ENCODE measurements at places on chromosomes 2 and 18. TPM values are rescaled to one million over a fixed set of nuclear protein-coding genes. Genes with fewer than 3 reads are reported as not detected.

DNA sequence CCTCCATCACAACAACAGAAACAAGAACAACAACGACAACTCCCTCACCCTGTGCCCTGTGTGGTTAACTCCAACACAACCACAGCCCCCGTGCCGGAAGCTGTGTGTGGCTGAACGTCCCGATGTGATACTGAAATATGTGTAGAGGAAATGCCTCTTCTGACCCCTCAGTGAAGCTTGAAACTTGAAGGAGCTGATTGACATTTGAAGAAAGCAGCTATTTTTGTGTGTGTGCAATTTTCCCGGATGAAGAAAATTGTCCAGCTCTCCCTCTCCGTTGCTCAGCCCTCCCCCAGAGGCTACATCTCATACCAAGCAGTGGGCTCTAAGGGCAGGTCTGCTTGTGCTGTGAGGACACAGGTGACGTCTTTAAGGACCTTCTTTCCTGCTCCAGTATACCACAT, 173.8 kb downstream of the ICOS start:
- DNase-seq, result peak; percentile 79

The SPATA3 gene
- polyA plus RNA-seq, result not detected

DNA sequence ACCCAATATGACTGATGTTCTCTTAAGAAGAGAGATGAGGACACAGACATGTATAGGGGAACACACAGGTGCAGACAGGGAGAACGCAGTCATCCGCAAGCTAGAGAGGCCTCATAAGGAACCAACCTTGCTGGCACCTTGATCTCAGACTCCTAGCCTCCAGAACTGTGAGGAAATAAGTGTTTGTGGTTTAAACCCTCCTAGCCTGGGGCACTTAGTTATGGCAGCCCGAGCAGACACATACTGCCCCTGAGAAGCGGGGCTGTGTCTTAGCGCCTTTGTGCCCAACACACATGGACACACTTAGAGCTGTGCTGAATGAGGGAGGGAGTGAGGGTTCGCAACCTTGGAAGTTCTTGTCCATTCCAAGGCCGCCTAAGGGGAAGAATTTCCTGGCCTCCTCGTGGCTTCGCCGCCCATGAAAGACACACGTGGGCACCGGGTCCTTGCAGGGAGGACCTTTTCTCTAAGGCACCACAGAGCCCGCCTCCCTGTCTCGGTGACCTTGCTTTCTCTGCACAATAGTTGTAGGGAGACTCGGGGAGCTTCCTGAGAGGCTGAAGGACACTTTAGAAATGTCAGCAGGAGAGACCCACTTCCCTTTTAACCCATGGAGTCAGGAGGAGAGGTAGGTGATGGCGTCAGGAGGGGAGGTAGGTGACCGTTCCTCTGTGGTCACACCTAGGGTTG, 224.5 kb upstream of the HDAC4 start:
- no peak for DNase-seq

The SATB2 gene
- 0.50 TPM for polyA plus RNA-seq

DNA sequence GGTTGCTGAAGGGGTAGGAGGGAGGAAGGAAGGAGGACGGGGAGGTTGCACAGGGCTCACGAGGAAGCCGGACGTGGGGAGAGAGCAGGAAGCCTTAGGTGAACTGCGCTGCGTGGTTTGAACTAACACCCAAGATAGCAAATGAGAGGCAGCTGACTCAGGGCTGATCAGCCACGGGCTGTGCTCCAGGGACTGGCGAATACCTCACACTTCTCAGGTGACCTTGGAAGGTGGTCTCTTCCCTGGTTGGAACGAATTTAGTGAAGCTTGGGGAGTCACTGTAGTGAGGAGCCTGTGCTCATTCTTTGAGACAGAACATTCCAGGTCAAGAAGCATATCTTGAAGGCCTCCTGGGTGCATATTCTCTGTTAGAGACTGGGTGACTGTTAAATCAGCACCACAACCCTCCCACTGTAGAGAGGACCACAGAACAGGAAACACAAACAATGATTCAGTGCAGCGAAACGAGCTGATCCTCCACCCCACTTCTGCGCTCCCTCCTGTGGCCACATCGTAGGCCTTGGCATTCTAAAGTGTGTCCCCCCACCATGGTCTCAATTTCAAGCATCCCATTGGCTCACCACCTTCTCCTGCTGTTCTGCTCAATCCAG, 33.8 kb downstream of the TOGARAM2 start:
- DNase-seq, result peak; percentile 90

GRCh38 chr2:159129269-159129668, 157.2 kb downstream of the WDSUB1 start:
- no peak for DNase-seq

The SCG2 gene
- 0.13 TPM for polyA plus RNA-seq

The DUSP2 gene
- 47.6 TPM for polyA plus RNA-seq

DNA sequence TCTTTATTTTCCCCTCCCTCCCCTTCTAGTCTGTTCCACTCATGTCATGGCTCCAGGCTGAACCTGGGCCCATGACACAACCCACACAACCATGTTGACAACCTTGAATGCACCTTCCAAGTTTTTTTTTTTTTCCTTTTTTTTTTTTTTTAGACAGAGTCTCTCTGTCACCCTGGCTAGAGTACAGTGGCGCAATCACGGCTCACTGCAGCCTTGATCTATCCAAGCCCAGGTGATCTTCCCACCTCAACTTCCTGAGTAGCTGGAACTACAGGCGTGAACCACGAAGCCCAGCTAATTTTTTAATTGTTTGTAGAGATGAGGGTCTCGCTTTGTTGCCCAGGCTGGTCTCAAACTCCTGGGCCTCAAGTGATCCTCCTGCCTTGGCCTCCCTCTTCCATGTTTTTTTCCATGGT, 21.9 kb upstream of the ROCK2 start:
- DNase-seq, result no peak

DNA sequence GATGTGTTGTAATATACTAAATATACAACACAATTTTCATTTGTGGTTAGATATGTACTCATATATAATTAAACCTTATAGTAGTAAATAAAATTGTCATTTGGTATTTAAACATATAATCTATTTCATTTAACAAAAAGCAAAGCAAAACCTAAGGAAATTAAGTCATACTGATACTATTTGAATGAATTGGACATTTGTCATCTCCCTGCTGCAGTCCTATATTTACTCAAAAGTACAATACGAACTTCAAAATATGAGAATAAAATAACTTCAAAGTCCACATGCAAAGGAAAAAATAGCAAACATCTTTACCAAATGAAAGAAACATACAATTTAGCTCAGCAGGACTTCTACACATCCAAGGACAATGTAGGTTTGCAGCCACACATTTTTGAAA, 11.8 kb upstream of the HAT1 start:
- DNase-seq, result no peak

The CNNM4 gene
- polyA plus RNA-seq, result 3.3 TPM

The PAIP2B gene
- polyA plus RNA-seq, result 1.4 TPM

The DNAJC5G gene
- not detected for polyA plus RNA-seq

The RFTN2 gene
- 0.93 TPM for polyA plus RNA-seq

DNA sequence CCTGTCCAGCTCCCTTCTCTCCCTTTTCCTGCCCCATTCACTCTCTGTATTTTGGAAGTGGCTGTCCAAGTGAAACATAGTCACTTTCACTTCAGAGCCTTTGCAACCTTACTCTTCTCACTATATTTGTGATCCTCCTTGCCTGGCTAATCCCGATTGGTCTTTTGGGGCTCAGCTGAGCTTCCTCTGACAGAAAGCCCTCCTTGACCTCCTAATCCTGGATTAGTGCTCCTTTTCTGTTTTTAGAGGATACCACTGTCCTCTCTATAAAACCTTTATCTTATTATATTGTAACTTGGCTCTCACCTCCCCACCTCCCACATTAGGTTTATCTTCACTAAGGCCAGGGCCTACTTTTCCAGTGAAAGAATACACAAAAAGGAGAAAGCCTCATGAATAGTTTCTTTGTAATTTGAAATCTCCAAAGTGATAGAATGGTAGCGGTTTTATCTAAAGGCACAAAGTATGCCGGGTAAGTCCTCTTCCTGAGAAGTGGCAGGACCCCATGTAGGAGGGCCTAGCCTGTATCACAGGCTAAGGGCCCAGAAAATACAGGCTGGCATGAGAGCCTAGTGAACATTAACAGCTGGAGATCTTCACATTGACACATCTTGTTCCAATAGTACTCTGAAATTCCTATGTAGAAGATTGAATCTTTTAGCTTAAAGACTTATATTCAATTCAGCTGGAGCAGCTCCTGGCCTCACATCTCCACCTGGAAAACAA, 83.1 kb upstream of the GAREM1 start:
- DNase-seq, result no peak

DNA sequence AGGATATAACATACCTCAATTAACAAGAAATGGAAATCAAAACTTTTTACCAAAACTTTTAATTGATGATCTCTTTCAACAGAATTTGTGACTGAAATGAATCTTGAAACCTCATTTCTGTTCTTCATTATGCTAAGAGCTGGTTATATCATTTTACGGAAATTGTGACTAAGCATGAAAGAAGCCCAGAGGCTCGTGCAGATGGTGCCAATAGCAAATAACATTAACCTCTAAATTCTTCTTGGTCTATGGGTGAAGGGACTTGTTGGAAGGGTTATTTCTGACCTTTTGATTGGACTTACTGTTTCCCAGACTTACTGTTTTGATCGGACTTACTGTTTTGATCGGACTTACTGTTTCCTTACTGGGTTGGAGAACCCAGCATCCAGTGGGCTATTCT, 435.6 kb downstream of the TDRD15 start:
- no peak for DNase-seq

DNA sequence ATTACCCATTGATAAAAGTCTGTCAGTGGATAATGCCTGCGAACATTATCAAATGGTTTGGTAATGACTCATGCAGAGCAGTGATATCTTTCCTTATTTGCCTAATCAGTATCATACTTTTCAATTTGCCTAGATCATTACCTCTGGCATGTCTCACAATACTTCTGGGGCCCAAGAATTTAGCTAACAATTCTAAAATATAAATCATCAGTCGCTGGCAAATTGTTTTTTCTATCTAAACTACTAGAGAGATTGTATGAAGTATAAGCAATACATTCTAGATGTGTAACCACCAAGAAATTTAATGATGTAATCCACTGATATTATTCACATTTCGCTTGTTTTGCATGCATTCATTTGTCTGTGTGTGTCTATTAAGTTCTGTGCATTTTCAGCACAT, 191.2 kb upstream of the CDH19 start:
- DNase-seq, result no peak

DNA sequence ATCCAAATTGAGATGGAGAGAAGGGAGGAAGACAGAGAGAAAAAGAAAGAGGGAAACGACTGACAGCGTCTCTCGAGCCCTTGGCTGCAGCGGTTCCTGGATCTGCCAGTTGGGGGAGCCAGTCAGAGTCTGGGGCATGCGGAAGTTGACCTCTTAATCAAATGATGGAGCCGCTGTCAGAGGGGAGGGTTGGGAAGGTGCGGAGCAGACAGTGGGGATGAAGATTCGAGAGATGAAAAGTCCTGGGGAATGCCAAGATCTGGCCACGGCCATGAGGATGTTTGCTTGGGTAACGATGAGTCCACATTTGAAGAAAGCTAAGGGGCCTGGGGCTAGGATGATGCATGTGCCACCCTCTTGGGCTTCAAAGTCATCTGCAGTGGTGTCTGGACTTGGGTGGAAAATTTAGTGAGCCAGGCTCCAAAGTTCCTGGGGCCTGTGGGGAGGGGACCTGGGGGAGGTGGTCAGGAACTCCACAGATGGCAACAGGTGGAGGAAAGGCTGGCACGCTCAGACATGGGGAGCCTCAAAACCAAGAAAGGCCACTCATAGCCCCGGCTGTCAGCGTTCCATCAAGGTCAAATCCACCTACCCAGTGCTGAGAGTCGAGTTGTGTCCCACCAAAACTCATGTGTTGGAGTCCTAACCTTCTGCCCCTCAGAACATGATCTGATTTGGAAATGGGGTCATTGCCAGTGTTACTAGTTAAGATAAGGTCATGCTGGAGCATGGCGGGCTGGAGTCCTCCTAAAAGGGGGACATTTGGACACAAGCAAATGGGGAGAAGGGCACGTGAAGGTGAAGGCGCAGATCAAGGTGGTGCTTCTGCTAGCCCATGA, 200.1 kb downstream of the NDUFA10 start:
- peak; percentile 46 for DNase-seq

GRCh38 chr2:101036562-101036961, 34.5 kb downstream of the RPL31 start:
- DNase-seq, result no peak

DNA sequence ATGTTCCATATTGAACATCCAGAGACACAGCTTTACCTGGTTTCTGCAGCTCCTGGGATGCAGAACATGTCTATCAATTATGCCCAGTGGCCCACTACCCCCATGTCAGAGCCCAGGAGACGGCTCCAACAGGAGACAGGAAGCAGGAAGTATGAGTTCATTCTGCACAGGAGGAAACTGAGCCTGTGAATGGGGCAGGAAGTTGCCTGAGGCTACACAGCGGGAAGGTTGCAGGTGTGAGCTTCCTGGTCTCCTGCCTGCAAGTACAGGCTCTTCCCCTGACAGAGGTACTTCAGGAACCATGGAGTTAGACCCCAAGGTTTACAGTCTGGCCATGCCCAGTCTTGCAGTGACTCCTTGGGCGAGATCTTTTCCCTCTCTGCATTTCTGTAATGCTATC, 2.8 kb upstream of the BOK start:
- no peak for DNase-seq

The KCNG2 gene
- polyA plus RNA-seq, result 0.38 TPM

DNA sequence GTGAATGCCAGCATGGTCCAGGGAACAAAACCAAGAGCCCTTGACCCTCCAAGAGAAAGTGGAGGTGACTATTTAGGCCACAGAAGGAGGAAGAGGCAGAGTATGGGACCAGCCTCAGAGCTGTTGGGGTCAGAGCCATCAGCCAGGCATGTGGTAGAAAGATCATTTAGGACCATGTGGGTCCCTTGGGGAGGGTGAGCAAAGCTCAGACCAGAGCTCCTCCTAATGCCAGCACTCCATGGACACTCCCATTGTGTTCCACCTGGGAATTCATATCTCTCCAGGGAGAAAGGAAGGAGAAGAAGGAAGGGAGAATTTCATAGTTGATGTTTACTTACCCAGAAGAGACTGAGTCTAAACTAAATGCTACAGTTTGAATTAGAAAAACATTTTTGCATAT, 73.2 kb downstream of the CYBRD1 start:
- no peak for DNase-seq

The KCNJ13 gene
- polyA plus RNA-seq, result 0.08 TPM

The SERPINB12 gene
- not detected for polyA plus RNA-seq

- no peak for DNase-seq
These were observed 75.6 kb upstream of the ID2 start for GRCh38 chr2:8606226-8606625.

The BOLL gene
- polyA plus RNA-seq, result not detected

- DNase-seq, result no peak
These were observed 127.5 kb upstream of the TNP1 start for GRCh38 chr2:216987252-216987821.

DNA sequence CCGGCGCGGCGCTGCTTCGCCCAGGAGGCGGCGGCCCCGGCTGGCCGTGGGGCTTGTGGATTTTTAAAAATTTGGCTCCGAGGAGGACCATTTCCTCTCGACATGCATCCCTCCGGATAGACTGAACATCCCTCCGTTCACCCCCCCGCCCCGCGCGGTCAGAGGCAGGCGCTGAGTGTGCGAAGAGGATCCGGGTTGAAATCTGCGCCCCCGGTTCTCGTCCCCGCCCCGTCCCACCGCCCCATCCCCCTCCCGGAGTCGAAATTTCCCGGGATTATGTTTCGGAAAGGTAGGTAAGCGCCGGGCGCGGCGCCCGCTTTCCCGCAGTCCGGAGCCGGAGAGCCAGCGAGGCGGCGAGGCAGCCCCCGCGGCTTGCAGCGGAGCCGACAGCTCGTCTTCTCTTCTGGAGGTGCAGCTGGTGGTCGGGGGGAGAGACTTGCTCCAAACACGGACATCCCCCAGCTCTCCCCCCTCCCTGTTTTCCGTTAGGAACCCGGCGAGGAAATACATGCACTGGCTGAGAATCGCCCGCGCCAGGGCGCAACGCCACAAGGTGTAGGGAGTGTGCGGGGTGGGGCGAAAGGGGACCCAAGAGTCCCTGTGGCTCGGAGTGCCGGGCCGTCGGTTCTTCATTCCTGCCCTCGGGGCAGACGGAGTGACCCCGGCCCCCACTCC, at the start of gene PRKCE:
TSS of gene PRKCE (plus strand) at position 261 of the 675 bp plus-strand sequence.
- peak; percentile 93 for DNase-seq

Measured in spleen (tissue), 13 donors.